NCI-H2029 treated with DMSO at 0.1 percent for 48 hours (cell line): ENCODE measurements at places on chromosomes 1 and 21.

- no peak for DNase-seq
Observed at GRCh38 chr1:221655766-221656305, 86.1 kb downstream of the DUSP10 start.

DNA sequence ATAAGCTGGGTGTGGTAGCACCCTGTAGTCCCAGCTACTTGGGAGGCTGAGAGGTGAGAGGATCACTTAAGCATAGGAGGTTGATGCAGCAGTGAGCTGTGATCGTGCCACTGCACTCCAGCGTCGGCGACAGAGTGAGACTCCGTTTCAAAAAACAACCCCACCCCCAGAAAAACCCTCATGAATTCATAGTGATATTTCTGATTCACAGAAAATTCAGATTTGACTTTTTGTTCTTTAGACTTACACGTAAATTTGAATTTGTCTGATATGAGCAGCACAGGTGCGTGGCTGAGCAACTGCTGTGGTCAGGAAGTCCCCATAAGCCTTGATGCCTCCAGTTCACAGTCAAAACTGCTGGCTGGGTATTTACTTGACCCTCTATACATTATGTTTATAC, 10.0 kb upstream of the MORC3 start:
- DNase-seq = no peak

GRCh38 chr1:193355178-193355577, 168.8 kb upstream of the B3GALT2 start:
- DNase-seq = no peak

- DNase-seq = no peak
Observed at GRCh38 chr1:66559517-66559916, 25.6 kb downstream of the SGIP1 start.

- no peak for DNase-seq
Observed at GRCh38 chr21:46114963-46115362, 17.1 kb downstream of the COL6A2 start.

GRCh38 chr1:210464519-210465039, 135.9 kb downstream of the HHAT start:
- peak; percentile 90 for DNase-seq

DNA sequence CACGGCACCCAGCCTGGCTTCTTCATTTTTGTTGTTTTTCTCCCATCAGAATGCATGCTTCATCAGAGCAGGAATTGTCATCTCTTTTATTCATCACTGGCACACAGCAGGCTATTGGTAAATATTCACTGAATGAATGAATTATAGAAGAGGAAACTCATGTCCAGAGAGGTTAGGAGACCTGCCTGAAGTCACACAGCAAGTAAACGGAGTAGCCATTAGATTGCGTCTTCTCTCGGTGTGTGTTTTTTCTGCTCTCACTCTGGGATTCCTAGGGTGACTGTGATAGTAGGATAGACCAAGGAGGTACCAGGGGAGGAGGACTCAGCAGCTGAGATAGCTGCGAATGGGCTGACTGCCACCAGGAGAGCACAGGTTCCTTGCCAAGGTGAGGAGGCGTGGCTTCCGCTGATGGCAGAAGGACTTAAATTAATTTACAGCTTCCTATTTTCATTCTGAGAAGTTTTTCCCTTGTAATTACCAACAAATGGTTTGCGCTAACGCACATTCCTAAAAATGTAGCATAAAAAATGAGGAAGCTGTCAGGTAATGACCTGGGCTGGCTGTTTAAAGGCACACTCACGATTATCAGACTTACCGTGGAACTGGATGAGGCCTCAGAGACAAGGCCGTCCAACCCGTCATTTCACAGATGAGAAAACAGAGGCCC, 4.5 kb upstream of the NCMAP start:
- no peak for DNase-seq

- DNase-seq = no peak
Observed at GRCh38 chr1:218298398-218298797, 13.3 kb downstream of the RRP15 start.

- DNase-seq = no peak
Observed at GRCh38 chr1:94056171-94056570, 64.8 kb downstream of the ABCA4 start.

DNA sequence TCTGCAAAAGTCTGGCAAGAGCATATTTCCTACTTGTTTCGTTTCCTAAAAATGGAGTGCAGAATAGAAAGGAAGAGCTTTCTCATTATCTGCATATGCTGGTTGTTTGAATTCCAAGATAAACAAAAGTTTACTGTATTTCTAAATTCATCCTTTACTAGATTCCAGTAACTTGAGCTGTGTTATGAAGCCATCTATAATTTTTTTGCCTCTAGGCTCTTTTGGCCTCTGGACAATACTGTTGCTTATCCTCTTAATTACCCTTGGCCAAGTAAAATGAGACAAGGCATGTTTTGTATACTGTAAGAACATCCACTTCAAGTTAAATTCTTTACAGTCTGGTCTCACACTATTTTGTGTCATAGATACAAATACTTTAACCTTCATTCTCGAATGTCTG, 45.6 kb upstream of the HFM1 start:
- no peak for DNase-seq

- DNase-seq = no peak
Observed at GRCh38 chr1:6109688-6110087, 64.0 kb downstream of the KCNAB2 start.

GRCh38 chr1:168972887-168973286, 133.6 kb upstream of the ATP1B1 start:
- DNase-seq = peak; percentile 99

- no peak for DNase-seq
Observed at GRCh38 chr1:184065559-184065958, 14.0 kb downstream of the TSEN15 start.

- DNase-seq = peak; percentile 75
Observed at GRCh38 chr1:66533804-66534740, at the start of gene SGIP1. Gene SGIP1 (plus strand): TSS chr1:66534153. CDS start chr1:66534359, 206 bp downstream.

GRCh38 chr1:14365301-14365988, 233.0 kb upstream of the KAZN start:
- no peak for DNase-seq

DNA sequence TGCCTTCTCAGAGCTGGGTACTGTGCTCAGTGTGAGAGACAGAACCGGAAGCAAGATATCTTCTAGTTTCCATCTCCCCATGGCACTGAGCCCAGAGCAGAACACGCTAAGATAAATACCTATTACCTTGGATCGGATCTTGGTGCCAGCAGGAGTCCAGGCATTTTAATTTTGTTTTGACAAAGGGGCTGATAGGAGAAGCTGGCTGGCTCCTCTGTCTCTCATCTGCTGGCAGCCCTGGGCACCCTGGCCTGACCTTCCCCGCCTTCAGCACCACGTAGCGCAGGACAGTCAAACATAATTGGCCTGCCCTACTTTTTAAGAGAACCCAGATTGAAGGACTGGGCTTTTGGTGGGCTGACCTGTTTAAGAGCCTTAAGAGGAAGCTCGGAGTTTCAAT, 160.7 kb upstream of the KLHDC7A start:
- peak; percentile 28 for DNase-seq

DNA sequence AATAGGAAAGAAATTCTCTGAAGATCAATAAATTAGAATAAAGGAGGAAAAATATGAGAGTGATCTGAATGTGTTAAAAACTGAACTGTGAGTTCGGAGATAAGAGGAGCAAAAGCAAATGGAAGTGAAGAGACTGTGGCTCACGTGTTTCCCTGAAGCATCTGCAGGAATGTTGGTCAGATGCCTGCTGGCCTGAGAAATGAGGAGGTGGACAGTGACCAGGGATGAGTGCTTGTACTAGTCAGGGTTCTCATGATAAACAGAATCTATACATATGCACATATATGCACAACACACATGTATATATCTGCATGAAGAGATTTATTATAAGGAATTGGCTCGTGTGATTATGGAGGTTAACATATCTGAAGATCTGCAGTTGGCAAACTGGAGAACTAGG, 103.4 kb upstream of the TIAM1 start:
- DNase-seq = no peak

DNA sequence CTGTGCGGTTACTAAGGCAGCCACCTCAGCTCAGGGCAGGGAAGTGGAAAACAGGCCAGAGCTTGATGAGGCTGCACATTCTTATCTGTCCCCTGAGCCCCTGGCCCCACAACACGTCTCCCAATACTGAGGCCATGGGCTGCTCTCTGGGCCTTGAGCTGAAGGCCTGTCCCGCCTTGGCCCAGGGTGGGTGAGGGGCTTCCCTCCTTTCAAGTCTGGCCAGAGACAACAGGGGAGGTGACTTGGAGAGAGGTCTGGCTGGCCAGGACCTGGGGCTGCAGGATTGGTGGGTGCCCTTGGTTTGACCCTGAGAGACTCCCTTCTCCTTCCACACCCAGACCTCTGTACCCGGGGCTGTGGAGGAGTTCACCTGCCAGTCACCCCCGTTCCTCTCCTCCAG, 563.8 kb downstream of the PTPRU start:
- no peak for DNase-seq

DNA sequence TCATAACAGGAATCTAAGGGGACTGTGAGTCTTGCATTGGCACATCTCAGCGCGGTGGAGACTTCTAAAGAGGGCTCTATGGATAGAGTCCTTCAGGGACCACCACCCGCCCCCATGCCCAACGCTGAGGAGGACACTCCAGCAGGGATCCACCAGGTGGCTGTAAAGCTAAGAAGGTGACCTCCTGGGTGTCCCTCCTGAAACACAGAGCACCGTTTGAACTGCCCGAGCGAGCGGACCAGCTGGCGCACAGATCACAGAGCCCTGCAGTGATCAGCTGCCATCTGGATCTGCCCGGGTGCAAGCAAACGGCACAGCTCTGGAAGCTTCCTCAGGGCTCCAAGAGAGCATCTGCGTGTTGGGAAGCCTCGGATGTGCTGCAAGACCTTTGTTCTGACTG, 51.3 kb upstream of the LYST start:
- no peak for DNase-seq

- DNase-seq = no peak
Observed at GRCh38 chr1:95371666-95372282, 137.8 kb downstream of the RWDD3 start.

GRCh38 chr21:44399955-44400790, 46.8 kb downstream of the TRPM2 start:
- DNase-seq = no peak

DNA sequence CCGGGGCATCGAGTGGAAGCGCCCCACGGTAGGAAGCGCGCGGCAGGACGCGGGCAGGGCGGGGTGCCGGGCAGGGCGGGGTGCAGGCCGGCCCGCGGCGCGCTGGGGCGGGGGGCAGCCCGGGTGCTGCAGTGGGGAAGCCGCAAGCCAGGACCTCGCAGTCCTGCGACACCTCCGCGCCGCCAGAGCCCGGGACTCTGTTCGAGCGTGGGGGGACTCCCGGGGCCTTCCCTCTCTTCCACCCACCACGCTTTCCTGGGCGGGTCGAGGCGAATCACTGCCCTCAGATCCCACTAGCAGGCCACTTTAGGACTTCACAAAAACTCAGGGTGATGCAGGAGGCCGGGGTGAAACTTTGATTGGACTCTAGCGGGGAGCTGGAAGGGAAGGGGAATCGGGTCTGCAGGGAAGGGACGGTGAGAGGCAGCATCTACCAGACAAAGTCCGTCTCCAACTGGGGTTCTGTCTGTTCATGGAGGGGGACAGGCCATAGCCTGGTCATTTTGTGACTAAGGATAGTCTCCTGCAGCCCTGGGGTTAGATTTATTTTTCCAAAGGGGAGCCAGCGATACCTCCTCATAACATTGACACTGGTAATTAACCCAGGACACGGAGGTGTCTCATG, 623 bp downstream of the CAPN2 start:
- no peak for DNase-seq

- DNase-seq = no peak
Observed at GRCh38 chr1:221850470-221851187, 108.7 kb upstream of the DUSP10 start.

DNA sequence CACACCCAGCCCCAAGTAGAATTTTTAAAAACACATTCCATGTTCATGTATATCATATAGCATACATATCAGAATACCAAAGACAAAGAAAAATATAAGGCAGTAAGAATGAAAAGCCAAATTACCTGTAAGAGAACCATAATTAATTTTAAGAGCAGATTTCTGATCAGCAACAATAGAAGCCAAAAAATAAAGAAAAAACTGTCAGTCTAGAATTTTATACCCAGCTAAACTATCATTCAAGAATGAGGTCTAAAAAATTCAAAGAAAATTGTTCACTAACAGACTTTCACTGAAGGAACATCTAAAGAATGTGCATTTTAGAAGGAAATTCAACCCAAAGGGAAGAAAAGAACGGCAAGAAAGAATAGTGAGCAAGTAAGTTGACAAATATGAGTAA, 10.6 kb upstream of the FUCA1 start:
- DNase-seq = no peak

DNA sequence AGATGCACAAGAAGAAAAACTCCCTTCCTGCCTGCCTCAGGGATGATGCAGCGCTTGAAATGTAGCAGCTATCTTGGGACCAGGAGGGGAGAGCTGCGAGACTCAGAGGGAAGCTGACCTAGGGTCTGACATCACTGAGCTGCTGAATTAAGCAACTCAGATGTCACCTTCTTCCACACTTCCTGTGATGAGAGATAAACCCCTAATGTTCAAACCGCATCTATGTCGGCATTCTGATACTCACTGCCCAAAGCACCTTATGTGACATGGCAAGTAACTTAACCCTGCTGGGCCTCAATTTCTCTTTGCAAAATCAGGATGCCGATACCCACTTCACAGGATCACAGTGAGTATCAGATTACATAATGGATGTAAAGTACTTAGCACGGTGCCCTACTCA, 9.1 kb upstream of the AK2 start:
- no peak for DNase-seq

DNA sequence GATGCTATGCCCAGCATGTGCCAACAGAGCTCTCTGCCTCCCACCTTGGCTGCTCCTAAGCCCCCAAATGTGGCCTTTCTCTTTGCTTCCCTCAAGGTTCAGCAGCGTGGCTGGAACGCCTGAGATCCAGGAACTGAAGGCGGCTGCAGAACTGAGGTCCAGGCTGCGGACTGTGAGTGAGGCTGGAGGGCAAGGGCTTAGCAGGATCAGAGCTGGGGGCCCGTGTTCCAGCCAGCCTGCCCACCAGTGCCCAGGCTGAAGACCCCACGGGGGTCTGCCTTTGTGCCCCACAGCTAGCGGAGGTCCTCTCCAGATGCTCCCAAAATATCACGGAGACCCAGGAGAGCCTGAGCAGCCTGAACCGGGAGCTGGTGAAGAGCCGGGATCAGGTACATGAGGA, 14.6 kb downstream of the IKBKE start:
- DNase-seq = no peak

DNA sequence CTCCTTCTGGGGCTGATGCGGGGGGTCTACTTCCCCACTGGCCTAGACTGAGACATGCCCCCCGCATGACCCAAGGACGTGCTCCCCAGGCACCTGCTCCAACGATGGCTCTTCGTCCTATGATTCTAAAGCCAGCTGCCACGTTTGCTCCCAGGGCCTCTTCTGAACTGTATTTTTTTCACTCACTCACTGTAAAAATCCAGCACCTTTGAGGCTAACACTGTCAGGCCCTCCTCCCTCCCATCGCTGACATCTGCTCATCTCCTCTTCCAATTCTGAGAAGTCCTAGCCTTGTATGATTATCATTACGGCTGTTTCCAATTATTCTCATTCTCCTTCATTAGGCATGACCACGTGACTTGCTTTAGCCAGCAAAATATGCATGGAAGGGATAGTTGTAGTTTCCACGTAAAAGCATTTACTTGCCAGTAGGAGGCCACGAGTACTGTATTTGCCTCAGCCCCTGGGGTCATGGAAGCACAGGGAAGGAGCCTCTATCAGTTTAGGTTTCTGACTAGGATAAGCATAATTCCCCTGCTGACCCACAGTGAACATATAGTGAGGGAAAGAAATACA, 19.1 kb upstream of the EDN2 start:
- DNase-seq = no peak

GRCh38 chr1:88608139-88608943, 75.7 kb upstream of the PKN2 start:
- no peak for DNase-seq

GRCh38 chr1:56378341-56379070, 200.9 kb downstream of the PLPP3 start:
- no peak for DNase-seq

GRCh38 chr1:24284156-24284471, 35.0 kb upstream of the GRHL3 start:
- no peak for DNase-seq
